ENCODE measurements at places on chromosomes 12 and 14.

- no peak for DNase-seq
Observed at GRCh38 chr12:127600211-127600610, 666.8 kb upstream of the TMEM132C start.

- no peak for DNase-seq
Observed at GRCh38 chr12:15477761-15478160, 155.5 kb downstream of the PTPRO start.

- DNase-seq: no peak
Observed at GRCh38 chr14:34122650-34123049, 171.8 kb upstream of the EGLN3 start.

- DNase-seq: no peak
Observed at GRCh38 chr12:66176105-66176900, 6.5 kb upstream of the TMBIM4 start.

DNA sequence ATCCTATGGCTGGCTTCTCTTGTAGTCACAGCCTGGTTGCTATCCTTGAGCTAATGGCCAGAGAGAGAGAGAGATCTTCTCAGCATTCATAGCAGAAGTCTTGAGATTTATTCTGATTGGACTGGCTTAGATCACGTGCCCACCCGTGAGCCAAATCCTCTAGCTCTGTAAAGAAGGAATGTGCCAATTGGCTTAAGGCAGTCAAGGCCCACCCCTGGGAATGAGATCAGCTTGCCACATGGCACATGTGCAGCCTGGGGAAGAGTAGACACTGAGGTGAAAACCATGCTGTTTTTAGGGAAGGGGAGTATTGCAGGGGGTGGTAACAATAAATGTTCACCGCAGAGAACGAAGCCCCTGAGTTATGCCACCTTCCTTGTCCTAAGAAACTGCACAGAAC, 36.3 kb downstream of the PLEKHG7 start:
- DNase-seq: no peak

DNA sequence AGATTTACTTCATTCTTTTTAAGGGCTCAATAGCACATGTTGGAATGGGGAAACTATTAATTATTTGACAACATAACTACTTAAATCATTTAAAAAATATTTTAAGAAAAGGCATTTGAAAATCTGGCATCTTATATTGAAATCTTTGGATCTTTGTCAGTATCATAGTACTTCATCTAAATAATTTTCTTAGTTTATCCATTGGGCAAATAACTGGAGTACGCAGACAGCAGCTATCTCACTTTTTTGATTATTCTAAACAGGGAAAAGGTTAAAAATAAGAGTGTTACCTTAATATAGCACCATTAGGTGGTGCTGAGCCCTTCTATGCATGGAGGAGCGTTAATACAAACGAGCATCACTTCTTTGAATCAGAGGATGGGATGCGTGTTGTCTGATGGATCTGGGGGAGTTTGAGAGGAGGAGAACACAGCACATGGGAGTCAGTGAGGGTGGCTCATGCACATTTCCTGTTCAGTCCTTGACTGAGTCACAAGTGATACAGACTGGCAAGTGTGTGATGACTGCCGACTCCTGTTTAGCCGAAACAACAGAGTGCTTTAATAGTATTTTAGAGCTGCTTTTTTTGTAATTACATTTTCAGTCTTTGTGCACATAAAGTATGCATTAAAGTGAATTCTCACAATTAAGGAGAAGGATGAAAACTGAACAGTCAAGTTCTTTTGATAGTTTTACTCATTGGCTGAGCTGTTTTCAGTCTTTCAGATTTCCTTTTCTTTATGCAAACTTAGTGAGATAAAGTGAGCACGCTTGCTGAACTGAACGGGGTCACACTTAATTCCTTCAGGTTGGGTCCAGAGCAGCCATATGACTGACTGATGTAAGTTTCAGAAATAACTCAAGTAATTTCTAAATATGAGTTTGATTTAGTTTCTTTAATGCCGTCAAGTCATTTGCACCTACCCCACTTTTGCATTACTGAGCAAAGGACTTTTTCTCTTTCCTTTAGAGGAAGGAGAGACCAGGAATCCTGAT, 92.7 kb downstream of the DIP2B start:
- no peak for DNase-seq

GRCh38 chr12:62899568-62900390, 35.2 kb downstream of the PPM1H start:
- DNase-seq: no peak

GRCh38 chr12:508795-509194, 49.1 kb downstream of the B4GALNT3 start:
- DNase-seq: no peak

GRCh38 chr12:126114441-126114840, 1049.2 kb downstream of the AACS start:
- DNase-seq: no peak

- no peak for DNase-seq
Observed at GRCh38 chr14:41859336-41859735, 252.7 kb downstream of the LRFN5 start.

DNA sequence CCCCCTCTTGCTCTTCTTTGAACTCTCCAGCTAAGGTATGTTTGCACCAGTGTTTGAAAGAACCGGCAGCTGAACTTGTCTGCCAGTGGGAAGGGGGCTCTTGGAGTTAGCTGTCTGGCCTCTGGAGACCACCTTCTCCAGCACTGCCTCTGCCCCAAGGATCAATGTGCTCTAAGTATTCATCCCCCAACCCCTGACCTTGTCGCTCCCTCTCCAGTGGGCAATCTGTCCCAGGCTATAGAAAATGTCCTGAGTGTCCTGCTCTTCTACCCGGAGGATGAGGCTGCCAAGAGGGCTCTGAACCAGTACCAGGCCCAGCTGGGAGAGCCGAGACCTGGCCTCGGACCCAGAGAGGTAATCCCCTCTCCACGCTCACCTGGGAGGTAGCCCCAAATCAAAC, 2.8 kb downstream of the P3H3 start:
- DNase-seq: no peak

DNA sequence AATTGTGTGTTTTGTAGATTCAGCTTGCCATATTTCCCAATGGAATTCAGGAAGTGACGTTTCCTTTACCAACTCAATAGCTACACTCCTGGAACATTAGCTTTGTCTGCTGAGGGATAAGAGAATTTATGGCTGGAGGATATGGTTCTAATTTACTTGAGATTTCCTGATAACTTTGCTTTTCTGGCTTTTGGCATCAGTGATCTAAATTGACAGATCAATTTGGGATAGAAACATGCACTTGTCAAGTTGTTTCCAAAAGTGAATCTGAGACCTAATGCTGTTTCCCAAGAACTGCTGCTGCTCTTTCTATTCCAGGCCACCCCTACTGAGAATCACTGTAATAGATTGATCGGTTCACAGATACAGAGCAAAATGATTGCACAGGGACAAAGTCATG, 43.2 kb downstream of the MGAT4C start:
- DNase-seq: no peak

DNA sequence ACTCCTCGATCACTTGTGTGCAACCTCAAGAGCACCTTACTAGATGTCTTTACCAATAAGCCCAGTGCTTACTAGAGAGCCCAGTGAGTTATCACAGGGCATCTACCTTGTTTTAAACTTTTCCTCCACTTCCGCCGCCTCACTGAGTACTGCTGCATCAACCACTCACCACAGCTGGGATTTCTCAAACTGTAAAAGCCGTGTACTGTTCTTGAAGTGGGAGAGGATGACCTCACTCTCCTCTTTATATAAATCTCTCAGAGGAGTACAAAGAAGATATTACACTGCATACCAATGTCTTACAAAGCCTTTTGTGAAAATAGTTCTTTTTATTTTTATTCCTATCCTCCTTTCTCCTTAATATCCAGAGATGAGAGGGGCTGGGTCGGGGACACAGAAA, 94.1 kb downstream of the PLCZ1 start:
- no peak for DNase-seq

- DNase-seq: no peak
Observed at GRCh38 chr14:58258156-58258555, 13.5 kb downstream of the PSMA3 start.

All from activated naive CD4-positive, alpha-beta T cell (primary cell).